A673 (cell line): ENCODE measurements at places on chromosomes 3 and 15. TPM values are rescaled to one million over a fixed set of nuclear protein-coding genes. Genes with fewer than 3 reads are reported as not detected.
A peak's percentile ranks its signal among the peaks of the same experiment; 100 is the strongest.

The GOLGA6L4 gene
- 1.5 and 2.4 TPM in 2 replicates for total RNA-seq

DNA sequence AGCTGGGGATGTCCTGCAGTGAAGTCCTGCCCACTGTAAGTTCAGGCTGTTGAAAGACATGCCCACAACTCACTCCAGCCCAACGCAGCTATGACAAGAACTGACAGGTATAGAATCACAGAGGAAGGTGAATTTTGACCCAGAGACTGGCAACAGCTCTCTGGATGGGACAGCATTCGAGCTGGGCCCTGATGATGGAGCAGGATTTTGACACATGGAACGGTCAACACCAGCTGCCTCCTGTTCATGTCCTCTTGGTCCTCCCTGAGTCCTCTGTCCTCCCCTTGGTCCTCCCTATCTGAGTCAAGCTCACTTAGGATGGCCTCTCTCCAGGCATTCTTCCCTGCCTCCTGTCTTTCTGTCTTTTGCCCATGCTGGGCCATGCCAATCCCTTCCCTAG lies 15.2 kb upstream of the ACAN start:
- no peak overlapping the region for H3K4me3 ChIP-seq
- no peak overlapping the region for H3K27ac ChIP-seq
- no peaks in the 10 kb centered on the region for H3K4me1 ChIP-seq
- no peak for DNase-seq

The ITPKA gene
- 4.3 and 5.6 TPM in 2 replicates for total RNA-seq

DNA sequence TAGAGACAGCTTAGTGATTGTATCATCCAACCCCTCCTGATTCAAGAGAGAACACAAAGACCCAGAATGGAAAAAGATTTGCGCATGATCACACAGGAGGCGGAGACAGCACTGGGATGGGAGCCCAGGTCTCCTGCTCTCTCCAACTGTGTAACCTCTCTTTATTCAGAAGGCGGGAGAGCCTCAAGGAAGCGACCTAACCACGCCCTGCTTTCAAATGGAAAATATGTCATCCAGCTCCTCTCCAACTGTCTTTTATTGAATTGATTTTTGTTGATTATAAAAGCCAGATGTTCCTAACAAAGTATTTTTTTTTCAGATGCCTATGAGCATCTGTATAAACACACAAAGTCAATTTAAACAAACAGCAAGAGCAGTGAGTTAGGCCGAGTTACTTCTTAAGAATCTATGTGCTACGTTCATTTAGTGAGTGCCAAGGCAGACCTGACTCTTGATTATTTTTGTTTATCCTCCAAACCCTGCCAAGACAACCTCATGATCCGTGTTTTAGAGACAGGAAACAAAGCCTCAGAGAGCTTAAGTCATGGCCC lies 74.5 kb downstream of the BFSP2 start:
- H3K27me3 ChIP-seq: no peaks in the 10 kb centered on the region
- peaks cover 15% of the 10 kb centered on the region for H3K4me1 ChIP-seq
- no peaks in the 10 kb centered on the region for H3K36me3 ChIP-seq
- no peak overlapping the region for H3K4me3 ChIP-seq

- H3K27ac ChIP-seq: no peak overlapping the region
- H3K27me3 ChIP-seq: no peaks in the 10 kb centered on the region
- no peak for DNase-seq
- no peak overlapping the region for H3K4me3 ChIP-seq
- H3K4me1 ChIP-seq: peaks cover 38% of the 10 kb centered on the region
- H3K36me3 ChIP-seq: no peaks in the 10 kb centered on the region
Observed at GRCh38 chr3:114418107-114418506, 124.3 kb downstream of the TIGIT start.

DNA sequence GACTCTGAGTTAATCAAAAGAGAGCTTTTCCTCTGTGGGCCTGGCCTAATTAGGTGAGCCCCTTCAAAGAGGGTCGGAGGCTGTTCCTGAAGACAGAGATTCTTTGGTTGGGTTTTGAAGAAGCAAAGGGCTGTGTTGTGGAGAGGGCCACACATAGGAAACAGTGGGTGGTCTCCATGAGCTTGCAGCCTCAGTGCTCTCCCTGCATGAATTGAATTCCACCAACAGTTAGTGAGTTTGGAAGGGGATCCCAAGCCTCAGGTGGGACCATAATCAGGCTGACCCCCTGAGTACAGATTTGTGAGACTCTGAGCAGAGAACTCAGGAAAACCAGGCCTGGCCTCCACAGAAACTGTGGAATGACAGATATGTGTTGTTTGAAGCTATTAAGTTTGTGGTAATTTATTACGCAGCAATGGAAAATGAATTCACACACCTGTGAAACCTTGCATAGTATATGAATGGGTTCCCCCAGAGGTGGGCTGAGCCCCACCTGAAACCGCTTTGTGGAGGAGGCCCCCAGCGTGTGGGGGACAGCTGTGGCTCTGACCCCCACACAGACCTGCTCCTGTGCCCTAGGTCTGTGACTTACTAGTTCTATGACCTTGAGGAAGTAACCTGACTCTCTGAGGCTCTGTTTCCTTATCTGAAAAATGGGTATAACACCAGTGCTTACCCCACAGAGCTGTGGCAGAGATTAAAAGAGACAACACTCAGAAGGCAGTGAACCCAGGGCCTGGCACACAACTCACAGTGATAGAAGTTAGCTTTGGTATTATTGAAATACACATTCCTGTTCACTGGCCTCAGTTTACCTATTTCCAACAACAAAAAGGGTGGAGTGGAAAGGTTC lies 431.3 kb downstream of the FOXP1 start:
- no peaks in the 10 kb centered on the region for H3K27me3 ChIP-seq
- peaks cover 6% of the 10 kb centered on the region for H3K4me1 ChIP-seq
- H3K27ac ChIP-seq: no peak overlapping the region
- H3K36me3 ChIP-seq: no peaks in the 10 kb centered on the region
- H3K4me3 ChIP-seq: no peak overlapping the region
- DNase-seq: no peak

DNA sequence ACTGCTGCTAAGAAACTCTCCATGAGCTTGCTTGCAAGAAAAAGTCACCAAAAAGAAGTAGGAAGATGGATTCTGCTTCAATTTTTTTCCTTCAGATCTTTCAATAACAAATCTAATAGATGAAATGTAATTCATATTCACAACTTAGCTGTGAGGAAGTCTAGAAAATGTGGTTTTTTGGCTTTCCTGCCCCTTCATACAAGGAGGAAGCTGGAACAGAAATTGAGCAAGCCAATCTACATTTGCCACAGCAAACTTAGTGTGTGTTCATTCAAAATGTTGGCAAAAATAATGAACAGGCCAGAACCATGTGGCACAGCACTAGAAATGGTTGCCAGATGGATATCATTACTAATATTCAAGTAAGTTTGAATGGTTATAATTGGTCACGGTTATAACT lies 93.2 kb upstream of the NEDD4 start:
- H3K4me1 ChIP-seq: no peaks in the 10 kb centered on the region
- no peak overlapping the region for H3K4me3 ChIP-seq
- no peak overlapping the region for H3K27ac ChIP-seq
- H3K27me3 ChIP-seq: no peaks in the 10 kb centered on the region

The WDR6 gene
- 88.5 and 93.7 TPM in 2 replicates for total RNA-seq

- no peak overlapping the region for H3K4me3 ChIP-seq
- H3K27me3 ChIP-seq: no peaks in the 10 kb centered on the region
- H3K4me1 ChIP-seq: no peaks in the 10 kb centered on the region
- H3K27ac ChIP-seq: no peak overlapping the region
- no peak for DNase-seq
- peaks cover 2% of the 10 kb centered on the region for H3K36me3 ChIP-seq
Observed at GRCh38 chr3:52122491-52122890, 31.7 kb downstream of the POC1A start.

The BCL2A1 gene
- not detected in 2 replicates for total RNA-seq

The CCNB2 gene
- total RNA-seq: 123 and 129 TPM in 2 replicates

The APBA2 gene
- total RNA-seq: 11.7 and 12.9 TPM in 2 replicates

DNA sequence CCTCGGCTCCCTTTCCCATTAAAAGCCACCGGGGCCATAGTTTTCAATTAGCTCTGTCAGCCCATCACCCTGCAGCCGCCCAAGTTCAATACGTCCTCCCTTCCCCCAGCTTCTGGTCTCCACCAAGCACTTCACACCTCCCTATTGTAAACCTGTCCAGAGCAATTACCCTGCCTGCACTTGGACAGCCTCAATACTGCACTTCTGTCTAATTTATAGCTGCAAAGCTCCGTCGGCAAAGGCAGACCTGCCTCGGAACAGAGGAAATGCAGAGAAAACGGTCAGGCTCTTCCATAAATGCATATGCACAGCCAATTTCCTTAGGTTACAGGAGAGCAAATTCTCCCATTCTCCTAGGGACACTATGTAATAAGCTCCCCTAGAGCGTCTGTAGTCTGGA lies 21.9 kb downstream of the LRIG1 start:
- no peak overlapping the region for H3K4me3 ChIP-seq
- no peaks in the 10 kb centered on the region for H3K36me3 ChIP-seq
- no peaks in the 10 kb centered on the region for H3K27me3 ChIP-seq

GRCh38 chr15:52362497-52362896 lies 66.9 kb upstream of the MYO5C start:
- DNase-seq: peak; percentile 13
- H3K27ac ChIP-seq: no peak overlapping the region
- H3K27me3 ChIP-seq: no peaks in the 10 kb centered on the region

The PARP15 gene
- total RNA-seq: not detected in 2 replicates

DNA sequence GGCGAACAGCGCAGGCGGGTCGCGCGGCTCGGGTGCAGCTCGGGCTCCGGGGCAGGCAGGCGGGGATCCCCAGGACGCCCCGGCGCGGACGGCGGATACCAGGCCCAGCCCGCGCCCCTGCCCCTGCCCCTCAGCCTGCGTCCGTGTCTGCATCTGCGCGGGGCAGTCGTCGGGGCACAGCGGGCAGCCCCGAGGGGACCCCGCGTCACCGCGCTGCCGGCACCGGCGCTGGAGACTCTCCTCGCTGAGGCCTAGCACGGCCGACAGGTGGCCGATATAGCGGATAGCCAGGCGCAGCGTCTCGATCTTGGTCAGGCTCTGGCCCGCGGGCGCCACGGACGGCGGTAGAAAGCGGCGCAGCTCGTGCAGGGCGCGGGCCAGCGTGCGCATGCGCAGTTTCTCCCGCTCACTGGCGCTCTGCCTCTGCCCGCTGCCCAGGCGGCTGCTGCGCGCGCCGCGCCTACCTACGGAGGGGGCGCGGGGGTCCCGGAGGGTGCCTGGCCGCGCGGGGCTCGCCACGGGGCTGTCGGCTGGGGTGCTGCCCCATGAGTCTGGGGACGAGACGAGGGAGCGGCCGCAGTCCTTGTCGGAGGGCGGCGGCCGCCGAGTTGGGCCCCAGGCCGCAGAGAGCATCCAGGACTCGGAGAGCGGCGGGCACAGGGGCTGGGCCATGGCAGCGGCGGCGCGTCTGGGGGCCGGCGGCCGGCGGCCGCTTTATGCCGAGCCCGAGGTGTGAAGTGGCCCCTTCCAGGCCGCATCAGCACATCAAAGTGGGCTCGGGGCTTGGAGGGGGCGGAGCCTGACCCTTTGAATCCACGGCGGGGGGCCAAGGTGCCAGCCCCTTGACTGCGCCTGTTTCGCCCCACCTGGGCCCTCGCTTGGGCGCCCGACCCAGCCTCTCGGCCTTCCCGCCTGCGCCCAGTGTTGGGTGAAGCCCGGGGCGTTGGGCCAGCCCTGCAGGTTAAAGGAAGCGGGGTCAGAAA lies at the start of gene MESP1:
TSS of gene MESP1 (minus strand) at position 690 of the 983 bp plus-strand sequence. CDS start at position 672, 18 bp downstream.
- peaks cover 10% of the 10 kb centered on the region for H3K4me1 ChIP-seq
- peak within 1 kb of the TSS; percentile 76 for H3K27ac ChIP-seq
- no peaks in the 10 kb centered on the region for H3K27me3 ChIP-seq

DNA sequence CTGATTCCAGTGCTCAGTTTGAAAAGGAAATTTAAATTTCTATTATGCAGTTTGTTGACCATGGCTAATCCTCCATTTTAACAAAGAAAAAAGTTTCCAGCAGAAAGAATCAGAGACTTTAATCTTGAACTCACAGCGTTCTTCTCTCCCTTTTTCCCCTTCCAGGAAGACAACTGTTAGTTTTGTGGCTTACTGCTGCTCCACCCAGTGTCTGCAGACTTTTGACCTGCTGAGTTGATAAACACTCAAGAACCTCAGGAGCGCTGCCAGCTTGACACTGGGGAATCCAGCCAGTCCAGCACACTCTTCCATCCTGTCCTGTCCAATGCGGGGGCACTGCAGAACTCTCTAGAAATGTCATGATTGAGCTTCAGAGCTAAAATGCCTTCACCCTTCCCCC lies 134.6 kb downstream of the LRRC28 start:
- H3K4me3 ChIP-seq: no peak overlapping the region
- no peaks in the 10 kb centered on the region for H3K27me3 ChIP-seq
- no peak overlapping the region for H3K27ac ChIP-seq
- H3K4me1 ChIP-seq: no peaks in the 10 kb centered on the region
- no peaks in the 10 kb centered on the region for H3K36me3 ChIP-seq

DNA sequence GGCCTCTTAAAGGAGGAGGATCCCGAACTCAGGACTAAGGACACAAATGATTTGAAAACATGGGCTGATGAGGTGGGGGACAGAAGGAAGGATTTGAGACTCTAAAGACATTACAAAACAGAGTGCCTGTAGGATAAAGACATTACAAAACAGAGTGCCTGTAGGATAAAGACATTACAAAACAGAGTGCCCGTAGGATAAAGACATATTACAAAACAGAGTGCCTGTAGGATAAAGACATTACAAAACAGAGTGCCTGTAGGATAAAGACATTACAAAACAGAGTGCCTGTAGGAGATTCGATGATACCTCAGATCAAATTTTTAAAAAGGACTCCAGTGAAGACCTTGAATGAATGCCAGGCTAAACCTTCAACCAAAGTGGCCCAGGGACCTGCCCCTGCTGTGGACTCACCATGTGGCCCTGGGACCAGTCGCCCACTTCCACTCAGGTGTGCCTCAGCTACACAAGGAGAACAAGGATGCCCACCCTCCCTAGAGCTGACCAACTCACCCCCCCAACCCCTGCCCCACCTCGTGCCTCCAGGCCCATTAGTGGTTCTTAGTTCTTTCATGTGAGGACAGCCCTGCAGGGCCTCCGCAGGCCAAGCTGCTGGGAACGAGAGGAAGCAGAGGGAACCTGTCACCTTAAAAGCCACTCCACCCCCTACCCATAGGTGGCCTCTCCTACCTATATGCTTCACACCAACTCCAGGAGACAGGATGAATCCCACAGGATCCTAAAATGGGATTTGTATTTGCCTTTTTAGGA lies 59.8 kb downstream of the SH3BP5 start:
- no peak overlapping the region for H3K4me3 ChIP-seq
- DNase-seq: no peak
- H3K4me1 ChIP-seq: peaks cover 24% of the 10 kb centered on the region
- no peaks in the 10 kb centered on the region for H3K36me3 ChIP-seq
- no peaks in the 10 kb centered on the region for H3K27me3 ChIP-seq

GRCh38 chr3:144033863-144034262 lies 62.2 kb downstream of the DIPK2A start:
- no peak overlapping the region for H3K4me3 ChIP-seq
- no peak overlapping the region for H3K27ac ChIP-seq
- no peak for DNase-seq
- H3K36me3 ChIP-seq: no peaks in the 10 kb centered on the region
- H3K27me3 ChIP-seq: peaks cover 8% of the 10 kb centered on the region

GRCh38 chr15:91456921-91457320 lies 356.9 kb downstream of the SV2B start:
- H3K36me3 ChIP-seq: no peaks in the 10 kb centered on the region
- no peak for DNase-seq
- no peak overlapping the region for H3K4me3 ChIP-seq
- H3K27me3 ChIP-seq: no peaks in the 10 kb centered on the region

- DNase-seq: peak; percentile 59
- no peaks in the 10 kb centered on the region for H3K36me3 ChIP-seq
- no peaks in the 10 kb centered on the region for H3K27me3 ChIP-seq
- H3K27ac ChIP-seq: no peak overlapping the region
Observed at GRCh38 chr3:109050591-109051167, 67.3 kb downstream of the MORC1 start.
